ENCODE measurements at places on chromosomes 16 and 17. TPM values are rescaled to one million over a fixed set of nuclear protein-coding genes. Genes with fewer than 3 reads are reported as not detected.
A peak's percentile ranks its signal among the peaks of the same experiment; 100 is the strongest.

GRCh38 chr17:35188111-35188510 is 6.1 kb downstream of the SLC35G3 start:
- no peak overlapping the region for H3K27ac ChIP-seq
- no peak overlapping the region for H3K4me3 ChIP-seq
- no peaks in the 10 kb centered on the region for H3K27me3 ChIP-seq
- no peaks in the 10 kb centered on the region for H3K4me1 ChIP-seq

GRCh38 chr17:17848311-17849082 is 11.7 kb upstream of the SREBF1 start:
- no peaks in the 10 kb centered on the region for H3K27me3 ChIP-seq
- no peak for DNase-seq
- H3K27ac ChIP-seq, result peak overlapping the region; percentile 89
- peaks cover 48% of the 10 kb centered on the region for H3K4me1 ChIP-seq

KRT17 gene
- total RNA-seq, result not detected

ARHGAP27 gene
- total RNA-seq, result 26.0 TPM

SEZ6L2 gene
- total RNA-seq, result 0.70 TPM

GRCh38 chr16:68642436-68643101 is 2.5 kb upstream of the CDH3 start:
- no peaks in the 10 kb centered on the region for H3K36me3 ChIP-seq
- H3K27me3 ChIP-seq, result peaks cover 9% of the 10 kb centered on the region
- H3K27ac ChIP-seq, result no peak overlapping the region
- H3K4me3 ChIP-seq, result peak overlapping the region; percentile 10
- no peak for DNase-seq

TBX2 gene
- 13.3 TPM for total RNA-seq

Measured in heart right ventricle (tissue), 16 donors.